ENCODE measurements at places on chromosomes 16 and 17.

DNA sequence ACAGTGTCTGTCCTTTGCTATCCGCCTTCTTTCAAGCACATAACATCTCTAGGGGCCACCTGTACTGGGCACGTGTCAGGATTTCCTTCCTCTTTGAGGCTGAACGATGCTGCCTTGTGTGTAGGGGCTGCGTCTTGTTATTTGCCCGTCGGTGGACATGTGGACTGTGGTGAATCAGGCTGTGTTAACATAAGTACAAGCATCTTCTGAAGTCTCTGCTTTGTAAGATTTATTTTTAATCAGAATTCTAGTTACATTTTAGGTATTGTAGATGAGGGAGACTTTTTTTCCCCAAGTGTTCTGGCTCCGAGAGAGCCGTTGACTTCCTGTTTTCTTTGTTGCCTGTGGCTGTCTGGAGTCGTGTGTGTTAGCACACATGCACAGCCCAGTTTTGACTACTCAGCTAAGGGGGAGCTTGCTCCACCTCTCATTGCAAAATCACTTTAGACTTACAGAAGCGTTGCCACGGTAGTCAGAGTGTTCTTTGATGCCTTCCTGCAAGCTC lies 26.1 kb downstream of the SPG7 start:
- no peak for DNase-seq

DNA sequence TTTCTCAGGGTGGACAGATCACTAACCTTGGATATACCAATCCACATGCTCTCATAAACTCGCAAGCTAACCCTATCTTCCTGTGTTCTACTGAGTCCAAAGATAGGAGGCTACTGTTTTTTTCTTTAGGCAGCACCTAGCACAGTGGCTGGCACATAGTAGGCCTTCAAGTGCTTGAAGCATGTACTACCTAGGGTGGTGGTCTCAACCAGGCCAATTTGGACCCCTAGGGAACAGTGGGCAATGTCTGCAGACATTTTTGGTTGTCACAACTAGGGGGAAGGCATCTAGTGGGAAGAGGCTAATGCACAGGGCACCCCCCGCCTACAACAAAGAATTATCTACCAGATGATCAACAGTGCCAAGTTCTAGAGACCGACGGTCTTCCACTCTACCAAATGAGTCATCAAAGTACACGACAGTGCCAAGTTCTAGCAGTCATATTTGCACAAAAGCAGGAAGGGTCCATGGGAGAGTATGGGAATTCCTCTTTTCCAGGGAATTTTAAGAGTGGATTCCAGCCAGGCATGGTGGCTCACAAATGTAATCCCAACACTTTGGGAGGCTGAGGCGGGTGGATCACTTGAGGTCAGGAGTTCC lies 390.3 kb downstream of the SLC39A11 start:
- DNase-seq = no peak

DNA sequence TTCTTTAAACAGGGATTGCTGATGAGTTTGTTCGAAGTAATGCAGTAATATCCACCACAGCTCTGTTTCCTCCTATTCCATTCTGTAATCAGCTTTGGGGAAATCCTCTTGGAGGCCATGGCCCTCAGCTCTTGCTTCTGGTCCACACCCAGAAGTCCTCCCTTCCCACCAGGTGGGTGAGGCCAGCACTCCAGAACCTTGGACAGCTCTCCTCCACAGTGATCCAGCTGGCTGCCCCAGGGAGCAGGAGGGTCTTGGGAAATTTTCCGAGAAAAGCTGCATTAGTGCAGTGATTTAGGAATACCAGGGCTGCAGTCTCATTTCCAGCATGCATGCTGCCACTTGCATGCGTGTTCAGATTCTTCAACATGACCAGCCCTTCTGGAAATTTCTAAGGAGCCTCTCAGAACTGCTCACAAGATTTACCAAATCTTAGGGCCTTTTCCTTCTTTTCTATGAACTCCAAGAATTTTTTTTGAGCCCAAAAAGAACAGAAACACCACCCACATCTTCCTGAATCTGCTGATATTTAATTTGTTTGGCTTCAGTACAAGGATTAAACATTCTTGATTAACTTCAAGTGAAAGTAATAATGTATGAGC lies 4.2 kb downstream of the SMPD3 start:
- no peak for DNase-seq

DNA sequence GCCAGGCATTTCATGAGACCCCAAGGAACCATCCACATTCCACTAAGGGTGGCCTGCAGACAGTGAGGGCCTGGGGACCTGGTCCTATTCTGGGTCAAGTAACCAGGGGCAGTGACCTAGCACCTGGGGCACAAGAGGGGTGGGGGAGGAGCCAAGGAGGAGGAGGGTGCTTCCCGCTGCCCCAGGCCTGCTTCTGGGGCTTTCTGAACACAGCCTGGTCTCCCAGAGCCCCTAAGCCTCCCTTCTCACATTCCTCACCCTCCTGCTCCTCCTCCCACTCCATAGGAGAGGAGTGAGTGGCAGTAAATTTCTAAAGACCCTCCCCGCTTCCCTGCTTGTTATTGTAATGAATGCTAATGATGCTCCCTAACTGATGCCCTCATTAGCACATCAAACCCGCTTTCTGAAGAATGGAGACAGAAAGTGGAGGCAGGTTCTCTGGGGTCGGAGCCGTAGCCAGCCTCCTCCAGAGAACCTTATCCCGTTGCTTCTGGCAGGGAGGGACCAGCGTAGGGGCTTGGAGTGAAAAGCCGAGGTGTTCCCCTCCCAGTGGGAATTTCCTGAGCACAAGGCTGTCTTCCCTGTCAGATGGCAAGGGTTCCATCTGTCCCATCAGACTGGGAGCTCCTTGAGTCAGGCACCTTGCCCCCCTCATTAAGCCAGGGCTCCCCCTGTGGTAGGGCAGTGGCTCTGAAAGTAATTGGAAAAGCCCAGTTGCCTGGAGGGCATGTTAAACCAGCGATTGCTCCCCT lies 3.7 kb upstream of the SRCIN1 start:
- no peak for DNase-seq

DNA sequence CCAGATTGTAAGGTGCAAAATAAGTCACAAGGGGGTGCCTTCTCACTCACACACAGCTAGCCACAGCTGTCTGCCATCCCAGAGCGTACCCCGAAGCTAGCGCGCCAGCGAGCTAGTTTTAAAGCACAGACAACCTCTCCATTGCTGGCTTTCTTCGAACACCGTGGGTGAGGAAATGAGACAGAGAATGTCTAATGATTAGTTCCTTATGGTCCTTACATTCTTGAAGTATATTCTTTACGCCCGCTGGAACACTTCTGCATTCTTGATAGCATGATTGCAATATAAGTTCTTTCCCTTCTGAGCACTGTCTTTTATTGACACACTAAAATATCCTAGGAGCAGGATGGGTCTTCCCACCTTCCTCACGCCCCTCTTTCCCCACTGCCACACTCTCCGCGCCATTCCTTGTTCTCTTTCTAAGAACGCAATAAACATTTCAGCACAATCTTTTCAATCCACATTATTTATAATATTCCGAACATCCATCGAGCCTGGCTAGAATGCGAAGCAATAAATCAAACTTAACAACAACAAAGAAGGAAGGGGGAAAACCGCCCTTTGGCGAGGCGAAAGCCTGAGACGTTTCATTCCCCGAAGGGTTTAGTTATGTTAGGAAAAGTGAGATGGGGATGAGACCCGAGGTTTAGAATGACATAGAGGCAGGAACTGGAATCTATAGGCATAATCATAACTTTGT lies 251.3 kb downstream of the NTN1 start:
- no peak for DNase-seq

DNA sequence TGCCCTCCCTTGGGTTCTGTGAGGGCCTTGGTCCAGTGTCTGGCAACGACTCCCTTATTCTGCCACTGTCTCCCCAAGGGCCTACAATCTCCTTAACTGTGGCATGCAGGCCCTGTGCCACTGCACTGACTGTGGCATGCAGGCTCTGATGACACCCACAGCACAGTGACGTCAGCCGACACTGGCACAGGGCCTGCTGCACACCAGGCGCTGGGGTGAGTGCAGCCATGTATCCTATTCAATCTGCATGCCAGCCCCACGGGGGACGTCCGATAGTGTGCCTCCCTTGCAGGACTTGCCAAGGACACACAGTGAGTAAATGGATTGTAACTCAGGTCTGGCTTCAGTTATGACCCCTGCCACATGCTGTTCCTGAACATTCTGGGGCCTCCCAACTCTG lies 39.8 kb upstream of the RASD1 start:
- no peak for DNase-seq

DNA sequence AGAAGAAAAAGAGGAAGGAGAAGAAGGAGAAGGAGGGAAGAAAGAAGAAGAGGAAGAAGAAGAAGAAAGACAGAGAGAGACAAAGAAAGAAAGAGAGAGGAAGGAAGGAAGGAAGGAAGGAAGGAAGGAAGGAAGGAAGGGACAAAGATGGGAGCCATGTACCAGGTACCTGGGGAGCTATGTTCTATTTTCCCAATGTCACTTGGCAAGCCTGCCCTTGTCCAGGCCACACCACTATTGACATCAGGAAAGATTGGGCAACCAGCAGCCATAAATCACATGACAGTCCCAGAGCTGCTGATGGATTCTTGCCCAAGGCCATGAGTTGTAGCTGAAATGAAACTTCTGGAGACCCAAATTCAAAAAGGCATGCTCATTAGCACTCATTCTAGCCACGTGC lies 2.7 kb upstream of the CES1 start:
- DNase-seq = no peak

GRCh38 chr16:77444147-77444460 lies 9.3 kb upstream of the ADAMTS18 start:
- DNase-seq = no peak

DNA sequence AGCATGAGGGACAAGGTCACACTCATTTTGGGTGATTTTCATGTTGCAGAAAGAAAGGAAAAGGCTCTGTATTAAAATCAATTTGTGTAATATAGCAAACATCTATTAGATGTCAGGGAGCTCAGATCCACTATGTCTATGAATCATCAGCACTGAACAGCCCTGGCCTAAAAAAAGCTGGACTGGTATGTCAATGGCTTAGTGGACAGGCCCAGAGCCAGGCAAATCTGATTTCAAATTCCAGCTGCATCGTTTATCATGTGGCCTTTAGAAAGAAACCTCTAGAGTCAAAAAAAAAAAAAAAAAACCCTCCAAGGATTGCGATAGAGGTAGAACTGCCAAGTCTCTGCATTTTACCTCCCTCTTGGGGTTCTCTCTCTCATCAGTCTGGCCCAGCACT lies 5.4 kb downstream of the GAS7 start:
- DNase-seq = no peak

- no peak for DNase-seq
These were observed 13.5 kb downstream of the PDILT start for GRCh38 chr16:20391045-20391444.

DNA sequence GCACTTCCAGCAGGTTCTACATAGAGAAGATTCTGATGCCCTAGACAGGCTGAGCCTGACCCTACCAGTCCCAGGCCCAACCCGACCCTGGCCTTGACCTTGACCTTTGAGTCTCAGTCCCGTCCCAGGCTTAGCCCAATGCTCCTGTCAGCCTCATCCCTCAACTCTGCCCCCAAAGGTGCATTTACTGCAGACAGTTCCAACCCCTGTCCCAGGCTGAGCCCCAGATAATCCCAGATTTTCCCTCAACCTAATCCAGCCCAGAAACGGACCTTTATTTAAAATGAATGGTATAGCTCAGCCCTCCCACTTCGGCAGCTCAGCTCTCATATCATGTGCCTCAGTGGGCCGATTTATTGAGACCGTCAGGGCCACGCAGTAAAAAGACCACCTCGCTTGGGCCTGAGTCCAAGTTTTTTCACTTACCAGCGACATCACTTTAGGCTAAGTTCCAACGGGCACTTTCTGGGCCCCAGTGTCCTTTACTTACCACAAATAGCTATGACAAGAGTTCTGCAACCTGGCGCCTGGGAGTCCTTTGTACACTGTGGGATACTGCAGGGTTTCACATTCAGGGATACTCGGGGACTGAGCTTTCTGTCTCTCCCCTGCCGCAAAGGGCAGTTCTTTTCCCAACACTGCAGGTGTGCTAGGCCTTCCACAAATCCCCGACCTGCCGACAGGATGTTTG lies 89.5 kb downstream of the WSCD1 start:
- no peak for DNase-seq

DNA sequence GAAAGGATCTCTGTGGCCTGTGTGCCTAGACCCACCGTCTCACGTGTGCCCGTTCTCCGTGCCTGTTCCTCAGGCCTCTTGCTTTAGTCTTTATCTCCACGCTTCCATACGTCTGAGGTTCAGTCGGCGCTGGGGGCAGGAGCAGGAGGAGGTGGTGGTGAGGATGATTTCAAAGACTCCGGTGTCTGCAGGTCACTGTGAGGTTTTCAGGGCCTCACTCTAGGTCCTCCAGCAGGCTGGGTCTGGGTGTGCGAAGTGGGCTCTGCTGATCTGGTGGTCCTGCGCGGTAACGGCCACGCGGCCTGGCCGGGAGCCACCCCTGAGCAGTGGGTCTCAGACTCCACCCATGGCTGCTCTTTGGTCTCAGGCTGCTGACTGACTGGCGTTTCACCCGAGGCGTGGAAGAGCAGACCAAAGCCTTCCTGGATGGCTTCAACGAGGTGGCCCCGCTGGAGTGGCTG lies 14.4 kb upstream of the CLEC18A start:
- no peak for DNase-seq

- DNase-seq = no peak
These were observed 130.3 kb downstream of the TANGO6 start for GRCh38 chr16:68973611-68974120.

DNA sequence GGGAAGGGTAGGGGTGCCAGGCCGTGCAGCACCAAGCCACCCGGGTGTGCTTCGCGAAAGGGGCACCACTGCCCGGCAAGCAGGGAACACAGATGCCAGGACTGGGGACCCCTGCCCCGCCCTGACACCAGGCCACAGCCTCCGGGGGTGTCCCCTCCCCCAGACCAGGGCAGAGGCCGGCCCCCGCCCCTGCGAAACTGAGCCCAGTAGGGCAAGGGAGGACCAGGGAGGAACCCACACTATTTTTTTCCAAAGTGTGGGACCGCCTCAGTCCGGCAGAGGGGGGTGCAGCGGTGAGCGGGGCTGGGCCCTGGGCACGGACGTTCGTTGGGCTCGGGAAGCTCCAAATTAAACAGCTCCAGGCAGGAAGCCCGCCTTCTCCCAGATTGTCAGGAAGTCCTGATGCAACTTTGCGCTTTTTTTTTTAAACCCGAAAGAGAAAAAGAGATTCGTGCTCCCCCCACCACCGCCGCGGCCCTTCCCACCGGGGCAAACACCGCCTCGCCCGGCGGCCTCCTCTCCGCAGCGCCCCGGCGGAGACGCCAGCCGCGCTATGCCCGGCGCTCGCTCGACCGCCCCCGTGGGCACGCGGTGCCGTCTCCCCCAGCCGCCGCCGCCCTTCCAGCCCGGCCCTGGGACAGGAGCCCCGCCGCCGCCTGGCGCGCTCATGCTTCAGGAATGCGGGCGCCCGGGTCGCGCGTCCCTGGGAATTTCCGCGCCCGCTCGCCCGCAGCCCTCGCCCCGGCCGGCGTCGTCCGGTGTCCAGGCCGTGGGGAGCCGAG lies 755 bp downstream of the PIEZO1 start:
- no peak for DNase-seq

DNA sequence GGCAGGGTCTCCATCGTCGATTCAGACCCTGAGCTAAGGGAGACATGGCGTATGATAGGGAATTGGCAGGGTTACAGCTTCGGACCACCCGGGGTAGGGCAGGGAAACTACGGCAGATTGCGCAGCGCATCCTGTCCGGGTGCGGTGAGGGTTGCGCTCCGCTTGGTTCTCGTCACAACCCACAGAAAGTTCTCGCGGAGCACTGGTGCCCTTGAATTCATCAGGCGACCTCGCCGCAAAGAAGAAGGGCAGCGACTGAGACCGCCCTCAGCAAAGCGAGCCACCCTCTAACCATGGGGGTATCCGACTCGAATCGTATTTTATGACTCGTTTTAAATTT lies 1.2 kb downstream of the HS3ST3B1 start:
- DNase-seq = no peak

Measured in HS-5 (cell line).